Hematopoietic multipotent progenitor cell (in vitro differentiated cells): ENCODE measurements at places on chromosomes 5 and 9.
A peak's percentile ranks its signal among the peaks of the same experiment; 100 is the strongest.

DNA sequence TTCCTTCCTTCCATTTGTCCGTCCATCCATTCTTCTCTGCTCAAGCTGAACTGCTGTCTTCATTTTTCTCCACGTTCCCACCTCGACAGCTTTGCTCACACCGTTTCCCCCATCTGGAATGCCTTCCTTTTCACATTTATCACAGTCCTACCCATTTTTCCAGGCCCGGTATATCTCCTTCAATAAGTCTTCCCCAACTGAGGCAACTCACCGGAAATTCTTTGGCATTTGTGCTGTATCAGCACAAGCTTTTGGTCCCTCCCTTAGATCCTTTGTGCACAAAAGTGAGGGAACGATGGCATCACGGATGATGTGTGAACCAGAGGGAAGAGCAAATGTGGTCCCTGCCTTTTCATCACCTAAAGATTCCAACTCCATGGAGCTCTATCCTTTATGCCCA, 45.6 kb upstream of the INSYN2B start:
- no peak for DNase-seq

GRCh38 chr9:99980598-99980997, 74.1 kb downstream of the STX17 start:
- peak; percentile 10 for DNase-seq

- no peak for DNase-seq
These were observed 55.5 kb upstream of the ZNF354A start for GRCh38 chr5:178785999-178786398.

GRCh38 chr5:83964271-83964670, 243.6 kb upstream of the HAPLN1 start:
- DNase-seq, result peak; percentile 0

DNA sequence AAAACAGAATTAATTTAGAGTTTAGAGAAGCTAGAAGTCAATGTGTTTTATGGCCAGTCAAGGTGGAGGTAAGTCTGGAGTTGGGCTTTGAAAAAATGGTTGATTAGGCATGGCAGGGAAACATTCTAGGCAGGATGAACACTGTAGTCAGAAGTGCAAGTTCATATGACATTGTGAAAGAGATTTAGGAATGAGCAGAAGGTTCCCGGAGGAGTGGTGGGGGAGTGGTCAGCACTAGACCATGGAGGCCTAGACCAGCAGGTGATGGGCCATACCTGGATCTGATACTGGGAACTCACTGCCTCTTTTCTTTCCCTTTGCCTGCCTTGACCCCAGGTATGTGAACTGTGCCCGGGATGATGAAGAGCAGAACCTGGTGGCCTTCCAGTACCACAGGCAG, 16.6 kb downstream of the PRDM9 start:
- DNase-seq, result no peak
